ENCODE measurements at places on chromosomes 12 and 14.

GRCh38 chr12:74317078-74317601 lies 220.5 kb upstream of the ATXN7L3B start:
- DNase-seq, result peak; percentile 14

- DNase-seq, result no peak
These were observed 75.2 kb downstream of the PITPNM2 start for GRCh38 chr12:123075646-123076171.

DNA sequence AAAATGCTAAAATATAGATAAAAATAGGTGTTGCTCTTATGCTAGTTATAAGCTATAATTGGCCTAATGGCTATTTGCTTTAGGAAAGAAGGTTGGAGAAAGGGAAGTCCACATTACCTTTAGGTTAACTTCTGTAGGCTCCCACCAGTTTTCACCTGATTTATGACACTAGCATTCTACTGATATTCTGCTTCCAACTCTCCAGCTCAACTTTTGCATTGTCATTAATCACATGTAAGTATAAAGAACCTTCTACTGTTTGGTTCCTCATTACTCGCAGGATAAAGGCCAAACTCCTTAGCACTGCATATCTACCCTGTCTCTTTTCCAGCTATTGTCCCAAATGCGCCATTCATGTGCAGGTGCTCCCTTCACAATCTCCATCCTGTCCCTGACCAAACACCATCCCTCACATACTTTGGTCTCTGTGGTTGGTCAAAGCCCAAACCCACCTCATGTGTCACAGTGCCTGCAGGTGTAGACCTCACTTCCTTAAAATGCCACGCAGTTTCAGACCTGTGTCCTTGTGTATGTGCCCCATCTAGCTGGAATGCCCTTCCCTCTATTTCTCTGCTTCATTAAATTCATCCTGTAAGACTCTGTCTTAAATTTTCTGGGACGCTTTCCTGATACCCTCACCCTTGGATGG lies 3.3 kb downstream of the DDHD1 start:
- DNase-seq, result no peak

DNA sequence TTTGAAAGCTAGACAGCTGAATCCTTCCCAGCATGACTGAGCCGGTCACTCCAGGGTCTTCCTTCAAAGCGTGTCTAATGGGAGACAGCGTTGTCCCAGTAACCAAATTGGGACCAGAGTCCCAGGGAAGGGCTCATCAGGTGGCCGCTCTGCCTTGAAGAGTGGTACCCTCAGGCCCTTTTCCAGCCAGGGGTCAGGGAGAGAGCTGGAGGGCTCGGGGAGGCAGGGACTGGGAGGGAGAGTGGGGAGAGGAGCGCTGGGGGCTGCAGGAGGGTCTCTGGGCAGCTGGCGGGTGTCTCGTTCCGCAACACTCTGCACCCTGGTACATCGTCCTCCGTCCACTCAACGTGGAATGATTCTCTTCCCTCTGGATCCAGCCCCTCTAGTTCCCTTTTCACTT lies 1.6 kb upstream of the RTL1 start:
- DNase-seq, result no peak

Measured in anterior cingulate cortex (tissue), 58 donors.